ENCODE measurements at places on chromosomes 11 and 22. TPM values are rescaled to one million over a fixed set of nuclear protein-coding genes. Genes with fewer than 3 reads are reported as not detected.

Gene POU2F3
- total RNA-seq = not detected

Gene RCN1
- 26.0 TPM for total RNA-seq

Gene ACR
- 0.40 TPM for total RNA-seq

Gene CD3E
- total RNA-seq = 0.48 TPM

Gene SCGB2A2
- total RNA-seq = not detected

Gene CRKL
- 55.5 TPM for total RNA-seq

Gene NXPE1
- total RNA-seq = 0.11 TPM

Gene GLYAT
- 0.22 TPM for total RNA-seq

Data from cardiac septum (tissue), 1 donor.